ENCODE measurements at places on chromosomes 6 and 20.

- DNase-seq: no peak
These were observed 341.4 kb downstream of the PLCB1 start for GRCh38 chr20:8473459-8473858.

DNA sequence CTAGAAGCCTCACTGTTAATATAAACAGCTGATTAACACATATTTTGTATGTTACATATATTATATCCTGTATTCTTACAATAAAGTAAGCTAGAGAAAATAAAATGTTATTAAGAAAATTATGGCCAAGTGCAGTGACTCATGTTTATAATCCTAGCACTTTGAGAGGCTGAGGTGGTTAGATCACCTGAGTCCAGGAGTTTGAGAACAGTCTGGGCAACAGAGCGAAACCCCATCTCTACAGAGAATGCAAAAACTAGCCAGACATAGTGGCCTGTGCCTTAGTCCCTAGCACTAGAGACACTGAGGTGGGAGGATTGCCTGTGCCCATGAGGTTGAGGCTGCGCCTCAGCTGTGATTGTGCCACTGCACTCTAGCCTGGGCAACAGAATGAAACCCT lies 81.9 kb downstream of the NCOA3 start:
- DNase-seq: no peak

- peak; percentile 38 for DNase-seq
These were observed 17.5 kb upstream of the FAM110A start for GRCh38 chr20:815914-816606.

- DNase-seq: no peak
These were observed 265.0 kb upstream of the MARCKS start for GRCh38 chr6:113591896-113592827.

DNA sequence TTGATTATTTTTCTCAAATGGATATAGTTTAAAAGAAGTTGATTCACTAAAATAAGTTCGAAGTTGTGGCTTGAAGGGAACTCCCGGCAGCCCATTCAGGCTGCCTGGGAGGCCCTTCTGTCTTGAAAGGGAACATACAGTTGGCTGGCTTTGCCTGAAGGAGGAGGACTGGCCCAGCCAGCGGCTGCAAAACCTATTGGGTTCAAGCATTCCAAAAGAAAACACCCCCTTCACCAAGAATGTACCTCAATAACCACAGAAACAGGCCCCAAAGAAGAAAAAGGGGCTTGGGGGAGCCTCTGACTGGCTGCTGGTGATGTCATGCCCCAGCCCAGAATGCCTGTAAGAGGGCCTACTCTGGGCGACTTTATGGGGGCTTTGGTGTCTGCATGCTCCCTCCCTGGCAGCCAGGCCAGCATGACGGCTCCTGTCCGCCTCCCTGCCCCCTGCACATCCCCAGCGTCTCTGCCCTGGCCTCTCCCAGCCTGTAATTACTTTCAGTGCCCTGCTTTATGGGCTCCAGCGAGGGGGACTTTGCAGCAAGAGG lies 36.5 kb downstream of the MAFB start:
- DNase-seq: no peak

- peak; percentile 27 for DNase-seq
These were observed 675 bp upstream of the TRERF1 start for GRCh38 chr6:42452171-42453030.

- DNase-seq: no peak
These were observed 152.9 kb downstream of the CDH4 start for GRCh38 chr20:61405007-61405406.

DNA sequence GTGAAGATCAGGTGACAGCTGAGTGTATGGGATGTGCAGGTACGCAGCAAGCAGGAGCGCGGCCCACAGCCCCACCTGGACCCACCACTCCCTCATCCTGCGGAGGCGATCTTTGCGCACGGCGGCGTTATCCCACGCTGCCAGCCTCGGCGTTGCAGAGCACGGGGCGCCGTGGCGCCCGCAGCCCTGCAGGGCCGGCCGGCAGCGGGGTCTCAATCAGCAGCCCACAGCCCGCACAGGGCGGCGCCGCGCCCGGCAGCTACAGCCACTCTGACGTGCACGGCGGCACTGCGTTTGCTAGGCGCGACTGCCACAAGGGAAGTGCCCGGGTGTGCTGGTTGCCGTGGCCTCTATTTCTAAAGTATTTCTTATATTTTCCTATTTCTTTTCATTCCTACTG lies 46.9 kb downstream of the LAMA2 start:
- DNase-seq: no peak

GRCh38 chr6:32664827-32665362 lies 1.6 kb downstream of the HLA-DQB1 start:
- no peak for DNase-seq

- DNase-seq: no peak
These were observed 437.7 kb upstream of the AGPAT4 start for GRCh38 chr6:161711515-161711914.

GRCh38 chr20:43843096-43843964 lies 71.3 kb upstream of the TOX2 start:
- DNase-seq: no peak

- DNase-seq: no peak
These were observed 1225.9 kb upstream of the MAP3K7 start for GRCh38 chr6:91812596-91813274.

DNA sequence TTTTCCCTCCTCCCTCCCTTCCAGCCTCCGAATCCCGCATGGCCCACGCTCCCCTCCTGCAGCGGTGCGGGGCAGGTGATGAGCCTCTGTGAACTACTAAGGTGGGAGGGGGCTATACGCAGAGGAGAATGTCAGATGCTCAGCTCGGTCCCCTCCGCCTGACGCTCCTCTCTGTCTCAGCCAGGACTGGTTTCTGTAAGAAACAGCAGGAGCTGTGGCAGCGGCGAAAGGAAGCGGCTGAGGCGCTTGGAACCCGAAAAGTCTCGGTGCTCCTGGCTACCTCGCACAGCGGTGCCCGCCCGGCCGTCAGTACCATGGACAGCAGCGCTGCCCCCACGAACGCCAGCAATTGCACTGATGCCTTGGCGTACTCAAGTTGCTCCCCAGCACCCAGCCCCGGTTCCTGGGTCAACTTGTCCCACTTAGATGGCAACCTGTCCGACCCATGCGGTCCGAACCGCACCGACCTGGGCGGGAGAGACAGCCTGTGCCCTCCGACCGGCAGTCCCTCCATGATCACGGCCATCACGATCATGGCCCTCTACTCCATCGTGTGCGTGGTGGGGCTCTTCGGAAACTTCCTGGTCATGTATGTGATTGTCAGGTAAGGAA lies at the start of gene OPRM1:
OPRM1 (plus strand) TSS at position 10 of the 612 bp plus-strand sequence; CDS start at position 315, 305 bp downstream.
- DNase-seq: peak; percentile 7

DNA sequence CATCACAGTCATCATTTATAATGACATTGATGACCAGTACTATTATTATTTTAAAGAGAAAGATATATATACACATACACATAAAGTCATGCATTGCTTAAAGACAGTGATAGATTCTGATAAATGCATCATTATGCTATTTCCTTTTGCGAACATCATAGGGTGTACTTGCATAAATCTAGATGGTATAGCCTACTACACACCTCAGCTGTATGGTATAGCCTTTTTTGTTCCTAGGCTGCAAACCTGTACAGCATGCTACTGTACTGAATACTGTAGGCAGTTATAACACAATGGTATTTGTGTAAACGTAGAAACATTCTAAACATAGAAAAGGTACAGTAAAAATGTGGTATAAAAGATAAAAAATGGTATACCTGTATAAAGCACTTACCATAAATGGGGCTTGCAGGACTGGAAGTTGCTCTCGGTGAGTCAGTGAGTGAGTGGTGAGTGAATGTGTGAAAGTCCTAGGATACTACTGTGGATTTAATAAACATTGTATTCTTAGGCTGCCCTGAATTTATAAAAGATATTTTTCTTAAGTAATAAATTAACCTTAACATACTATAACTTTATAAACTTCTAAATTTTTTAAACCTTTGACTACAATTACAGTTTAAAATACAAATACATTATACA lies 23.9 kb downstream of the QKI start:
- no peak for DNase-seq

DNA sequence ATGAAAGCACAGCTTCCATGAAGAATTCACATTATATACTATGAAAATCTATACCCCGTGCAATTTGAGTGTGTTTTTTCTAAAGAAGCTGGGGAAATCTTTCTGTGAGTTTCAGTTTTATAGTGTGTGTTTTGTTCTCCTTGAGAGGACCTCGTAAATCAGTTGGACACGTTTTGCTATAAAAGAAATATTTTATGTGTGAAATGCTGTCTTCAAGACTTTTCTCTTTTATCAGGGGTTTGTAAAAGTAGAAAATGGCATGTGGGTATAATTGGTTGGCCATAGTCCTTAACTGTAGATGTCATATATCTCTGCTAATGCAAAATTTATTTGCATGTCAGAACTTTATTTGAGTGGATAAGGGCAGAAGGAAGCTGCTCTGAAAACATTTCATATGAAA lies 186.2 kb downstream of the CDH4 start:
- no peak for DNase-seq

GRCh38 chr6:117555882-117556498 lies 46.3 kb downstream of the GOPC start:
- DNase-seq: no peak

DNA sequence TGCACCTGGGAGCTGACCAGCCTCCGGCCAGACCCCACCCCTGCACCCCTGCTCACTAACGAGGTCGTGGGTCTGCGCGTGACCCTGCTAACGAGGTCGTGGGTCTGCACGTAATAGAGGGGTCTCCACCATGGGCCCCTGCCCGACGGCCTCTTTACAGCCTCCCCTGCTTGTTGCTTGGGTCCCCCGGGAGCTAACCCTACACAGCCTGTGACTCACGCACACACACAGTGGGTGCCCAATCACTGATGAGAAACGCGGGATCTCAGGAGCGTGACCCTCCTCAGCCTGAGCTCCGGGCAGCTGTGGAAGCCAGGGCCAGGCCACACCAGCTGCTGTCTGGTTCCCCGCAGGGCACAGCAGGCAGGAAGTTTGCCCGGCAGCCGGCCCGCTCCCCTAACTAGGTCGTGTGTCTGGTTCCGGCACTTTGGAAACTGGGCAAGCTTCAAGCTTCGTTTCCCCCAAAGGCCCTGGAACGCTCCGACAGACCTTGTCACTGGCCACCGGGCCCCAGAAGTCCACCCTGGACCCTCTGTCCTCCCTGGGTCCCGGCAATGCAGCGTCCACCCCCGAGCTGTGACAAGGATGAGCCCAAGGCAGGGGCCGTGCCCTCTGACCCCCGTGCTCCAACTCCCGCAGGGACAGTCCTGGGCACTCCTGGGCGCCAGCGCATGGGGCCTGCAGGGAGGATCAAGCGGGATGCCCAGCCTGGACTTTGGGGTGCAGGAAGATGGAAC lies 767 bp downstream of the PTK6 start:
- DNase-seq: no peak

- no peak for DNase-seq
These were observed 23.0 kb downstream of the CARMIL1 start for GRCh38 chr6:25302151-25302550.

- no peak for DNase-seq
These were observed 90.8 kb downstream of the DACT2 start for GRCh38 chr6:168228676-168229367.

- DNase-seq: no peak
These were observed 40.1 kb upstream of the AKIRIN2 start for GRCh38 chr6:87742106-87742505.

- DNase-seq: no peak
These were observed 421.6 kb downstream of the BCKDHB start for GRCh38 chr6:80528115-80528514.

- DNase-seq: no peak
These were observed 888.4 kb upstream of the GJE1 start for GRCh38 chr6:141244366-141244765.

DNA sequence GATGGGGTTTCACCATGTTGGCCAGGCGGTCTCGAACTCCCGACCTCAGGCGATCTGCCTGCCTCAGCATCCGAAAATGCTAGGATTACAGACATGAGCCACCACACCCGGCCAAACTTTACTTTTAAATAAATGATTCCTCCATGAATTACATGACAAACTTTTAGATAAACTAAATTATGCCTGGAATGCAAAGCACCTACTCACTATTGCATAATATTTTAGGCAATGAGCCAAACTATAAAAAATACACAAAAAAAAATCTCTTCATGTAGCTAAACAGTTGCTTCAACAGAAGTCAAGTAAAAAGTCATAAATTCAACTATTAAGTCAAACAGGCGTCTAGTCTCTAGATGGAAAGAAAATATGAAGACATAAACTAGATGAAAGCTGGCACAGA lies 56.5 kb downstream of the PTPRK start:
- DNase-seq: no peak
